T-helper 1 cell (primary cell): ENCODE measurements at places on chromosomes 3 and 15.

GRCh38 chr3:17605032-17605431 is 137.4 kb downstream of the TBC1D5 start:
- DNase-seq, result no peak

DNA sequence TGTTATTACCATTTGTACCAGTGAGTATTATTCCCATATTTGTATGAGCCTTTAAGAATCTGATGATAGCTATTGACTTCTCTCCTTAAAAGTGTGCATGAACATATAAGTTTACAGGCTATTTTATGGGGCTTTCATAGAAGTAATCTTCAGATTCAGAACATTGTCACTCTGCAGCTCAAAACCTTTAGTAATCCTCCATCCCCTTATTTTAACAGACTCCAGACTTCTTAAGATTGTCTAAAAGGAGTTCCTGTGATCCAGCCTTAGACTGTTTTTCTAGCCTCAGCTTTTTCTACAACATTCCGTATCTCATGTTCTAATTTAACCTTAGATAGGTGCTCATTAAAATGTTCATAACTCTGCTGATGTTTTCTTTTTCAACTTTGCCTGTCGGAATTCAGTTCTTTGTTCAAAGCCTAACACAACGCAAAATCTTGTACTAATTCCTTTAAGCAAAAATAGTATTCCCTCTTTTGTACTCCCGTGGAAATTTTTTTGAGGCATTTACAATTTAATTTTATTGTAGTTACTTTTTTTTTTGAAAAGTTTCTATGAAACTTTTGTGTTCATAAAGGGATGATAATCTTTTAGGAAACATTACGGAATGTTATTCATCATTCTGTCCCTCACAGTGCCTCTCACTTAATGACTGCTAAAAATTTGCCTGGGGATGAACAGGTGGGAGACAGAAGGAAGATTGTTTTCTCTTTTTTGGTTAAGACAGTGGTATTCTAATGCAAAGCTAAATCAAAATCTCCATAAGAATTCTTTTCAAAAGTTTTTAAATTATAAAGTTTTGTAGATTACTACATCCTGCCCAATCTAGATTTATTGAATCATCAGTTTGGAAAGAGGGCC is 38.7 kb upstream of the UTS2B start:
- DNase-seq, result no peak

GRCh38 chr3:170467007-170467406 is 48.3 kb downstream of the CLDN11 start:
- DNase-seq, result no peak

DNA sequence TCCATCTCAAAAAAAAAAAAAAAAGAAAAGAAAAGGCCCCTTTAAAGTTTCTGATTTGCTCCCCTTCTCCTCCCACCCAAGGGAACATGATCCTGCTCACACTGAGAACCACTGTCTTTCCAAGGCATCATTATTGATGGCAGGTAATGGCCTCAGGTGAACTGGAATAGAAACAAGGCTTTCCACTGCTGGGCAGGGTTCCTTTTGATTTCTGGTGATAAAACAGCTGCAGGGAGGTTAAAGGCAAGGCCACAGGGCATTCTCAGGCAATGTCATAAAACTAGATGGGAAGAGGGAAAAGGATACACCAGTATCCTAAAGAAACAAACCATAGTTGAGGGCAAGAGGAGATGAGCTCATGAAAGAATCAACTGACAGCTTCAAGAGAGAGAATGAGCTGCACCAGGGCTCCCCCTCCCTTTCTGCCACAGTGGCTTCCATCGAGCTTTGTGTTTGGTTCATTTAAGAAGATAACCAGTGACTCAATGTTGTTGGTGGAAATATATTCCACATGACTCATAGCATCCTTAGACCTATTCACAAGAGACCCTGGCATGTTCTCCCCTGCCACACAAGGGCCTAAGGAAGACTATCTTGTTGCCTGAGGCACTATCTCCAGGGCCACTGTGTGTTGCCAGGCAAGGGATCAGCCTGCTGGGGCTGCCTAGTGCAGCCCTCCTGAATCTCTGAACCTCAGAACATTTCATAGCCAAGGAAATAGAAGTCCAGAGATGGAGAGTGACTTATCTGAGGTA is 86.4 kb downstream of the WDR76 start:
- DNase-seq, result no peak
